ENCODE measurements at places on chromosomes 2 and 18.

DNA sequence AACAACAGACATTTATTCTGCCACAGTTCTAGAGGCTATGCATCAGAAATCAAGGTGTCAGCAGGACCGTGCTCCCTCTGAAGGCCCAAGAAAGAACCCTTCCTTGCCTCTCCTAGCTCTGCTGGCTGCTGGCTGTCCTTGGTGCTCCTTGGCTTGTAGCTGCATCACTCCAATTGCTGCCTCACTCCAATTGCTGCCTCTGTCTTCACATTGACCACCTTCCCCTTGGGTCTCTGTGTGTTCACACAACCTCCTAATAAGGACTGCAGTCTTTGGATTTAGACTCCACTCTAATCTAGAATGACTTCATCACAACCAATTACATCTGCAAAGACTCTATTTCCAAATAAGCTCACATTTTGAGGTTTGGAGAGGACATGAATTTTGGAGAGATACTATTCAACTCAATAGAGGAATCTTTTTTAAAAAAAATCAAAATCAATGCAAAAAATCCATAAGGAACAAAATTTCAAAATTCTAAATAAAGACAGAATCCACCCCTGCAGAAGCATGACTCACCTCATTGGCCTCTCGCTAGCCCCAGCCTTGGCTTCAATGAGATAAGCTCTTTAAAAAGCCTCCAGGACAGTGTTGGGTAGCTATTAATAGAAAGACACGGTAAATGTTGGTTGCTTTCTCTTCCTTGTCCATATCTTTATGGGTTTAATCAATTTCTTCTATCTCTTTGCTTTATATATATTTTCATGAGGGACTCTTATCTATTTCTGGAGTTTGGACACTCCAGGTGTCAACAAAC is 267.6 kb upstream of the MGAT5 start:
- peak; percentile 42 for DNase-seq

DNA sequence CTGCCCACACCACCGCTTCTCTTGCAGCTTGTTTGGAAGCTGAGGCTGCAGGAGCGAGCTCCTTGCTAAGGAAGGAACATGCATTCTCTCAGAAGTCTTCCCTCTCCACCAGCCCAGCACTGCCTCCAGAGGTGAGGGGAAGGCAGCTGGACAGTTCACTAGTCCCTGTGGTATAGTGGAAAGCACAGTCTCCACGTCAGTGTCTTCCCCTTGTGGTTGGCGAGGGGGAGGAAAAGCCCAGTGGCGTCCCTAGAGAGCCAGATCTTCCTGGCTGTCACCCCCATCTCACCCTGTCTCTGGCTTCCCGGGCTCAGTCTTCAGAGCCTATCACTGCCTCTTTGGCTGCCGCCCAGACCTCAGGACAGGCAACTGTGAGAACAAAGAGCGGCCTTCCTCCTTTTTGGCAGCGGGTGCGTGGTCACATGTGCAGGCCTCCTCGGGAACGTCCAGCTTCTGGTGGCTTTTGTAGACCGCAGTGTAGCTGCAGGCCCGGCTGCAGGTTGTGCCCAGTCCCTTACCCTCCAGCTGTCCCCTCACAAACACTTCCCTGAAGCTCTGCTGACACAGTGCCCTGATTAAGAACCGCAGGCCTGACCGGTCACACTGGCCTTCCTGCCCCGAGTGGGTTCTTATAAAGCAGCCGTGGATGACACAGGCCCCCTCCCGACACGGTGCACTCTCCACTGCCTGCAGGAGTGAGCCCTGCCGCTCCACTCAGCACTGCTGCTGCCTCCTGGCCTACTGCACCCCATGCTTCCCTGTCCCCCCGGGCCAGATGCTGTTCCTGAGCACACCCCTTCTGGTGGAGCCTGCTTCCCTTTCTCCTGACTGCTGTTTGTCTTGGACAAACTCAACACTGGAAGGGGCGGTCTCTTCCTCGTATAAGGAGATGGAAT is 90.9 kb downstream of the RNF144A start:
- peak; percentile 92 for DNase-seq

GRCh38 chr2:206798000-206798399 is 32.6 kb downstream of the FASTKD2 start:
- no peak for DNase-seq

DNA sequence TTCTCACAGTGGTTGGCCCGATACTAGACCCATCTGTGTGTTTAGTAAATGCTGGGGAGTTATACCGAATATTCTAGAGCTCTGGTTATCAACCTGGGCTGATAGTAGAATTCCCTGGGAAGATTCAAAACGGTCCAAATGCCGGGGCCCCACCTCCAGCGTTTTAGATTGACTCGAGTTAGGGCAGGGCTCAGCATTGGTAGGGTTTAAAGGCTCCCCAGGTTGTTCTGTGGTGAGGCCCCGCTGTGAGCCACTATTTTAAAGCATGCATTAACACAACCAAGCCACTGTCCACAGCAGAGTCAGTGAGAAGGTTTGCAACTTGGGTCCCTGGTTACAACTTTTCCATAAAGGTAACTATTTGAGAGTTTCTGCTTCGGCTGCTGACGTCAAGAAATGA is 73.6 kb downstream of the DYSF start:
- DNase-seq: no peak

- DNase-seq: peak; percentile 1
These were observed 178.1 kb downstream of the NCKAP5 start for GRCh38 chr2:133390156-133390555.

DNA sequence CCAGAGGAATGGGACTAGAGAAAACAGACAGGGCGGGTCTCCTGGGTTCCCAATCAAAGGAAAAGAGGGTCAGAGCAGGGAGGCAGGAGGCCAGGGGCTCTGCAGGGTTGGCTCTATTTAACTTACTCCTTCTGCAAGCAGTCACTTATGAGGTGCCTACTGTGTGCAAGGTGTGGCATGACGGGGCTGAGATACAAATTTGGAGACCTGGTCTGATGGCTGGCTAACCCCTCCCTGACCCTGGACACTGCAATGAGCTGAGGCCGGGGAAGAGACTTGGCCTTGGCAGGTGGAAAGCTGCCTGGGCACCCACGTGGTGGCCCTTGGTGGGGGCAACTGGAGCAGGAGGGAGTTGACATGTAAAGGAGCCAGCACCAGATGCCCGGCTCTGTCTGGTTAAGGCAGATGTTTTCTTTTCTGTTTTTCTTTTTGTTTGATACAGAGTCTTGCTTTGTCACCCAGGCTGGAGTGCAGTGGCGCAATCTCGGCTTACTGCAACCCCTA is 148.5 kb upstream of the GATA6 start:
- no peak for DNase-seq

- DNase-seq: no peak
These were observed 72.5 kb downstream of the WDR7 start for GRCh38 chr18:56723706-56724105.

- no peak for DNase-seq
These were observed 11.2 kb downstream of the MRPS5 start for GRCh38 chr2:95110395-95110794.

GRCh38 chr2:226984750-226985582 is 149.1 kb downstream of the RHBDD1 start:
- DNase-seq: peak; percentile 61

- DNase-seq: peak; percentile 87
These were observed 273.4 kb upstream of the SIX2 start for GRCh38 chr2:45282646-45283045.

- no peak for DNase-seq
These were observed 6.0 kb downstream of the IGFBP5 start for GRCh38 chr2:216689397-216689796.

- DNase-seq: no peak
These were observed 4.5 kb downstream of the NOL4 start for GRCh38 chr18:34220081-34220815.

DNA sequence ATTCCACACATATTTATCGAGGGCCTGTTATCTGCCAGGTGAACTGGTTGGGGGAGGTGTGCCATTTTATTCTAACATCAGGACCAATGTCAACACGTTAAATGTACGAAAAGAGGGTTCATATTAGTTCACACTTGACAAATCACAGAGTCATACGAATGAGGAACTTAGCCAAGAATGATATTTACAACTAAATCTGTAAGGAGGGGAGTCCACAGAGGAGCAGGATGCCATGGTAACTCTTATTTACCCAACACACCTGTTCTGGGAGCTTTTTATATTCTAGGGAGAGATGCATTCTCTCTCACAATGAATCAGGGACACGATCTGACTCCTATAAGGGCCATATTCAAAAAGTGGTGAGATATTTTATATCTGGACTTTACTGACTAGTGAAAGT is 144.1 kb downstream of the CDC42EP3 start:
- DNase-seq: no peak

- no peak for DNase-seq
These were observed 96.3 kb downstream of the ARMC9 start for GRCh38 chr2:231294571-231295362.

DNA sequence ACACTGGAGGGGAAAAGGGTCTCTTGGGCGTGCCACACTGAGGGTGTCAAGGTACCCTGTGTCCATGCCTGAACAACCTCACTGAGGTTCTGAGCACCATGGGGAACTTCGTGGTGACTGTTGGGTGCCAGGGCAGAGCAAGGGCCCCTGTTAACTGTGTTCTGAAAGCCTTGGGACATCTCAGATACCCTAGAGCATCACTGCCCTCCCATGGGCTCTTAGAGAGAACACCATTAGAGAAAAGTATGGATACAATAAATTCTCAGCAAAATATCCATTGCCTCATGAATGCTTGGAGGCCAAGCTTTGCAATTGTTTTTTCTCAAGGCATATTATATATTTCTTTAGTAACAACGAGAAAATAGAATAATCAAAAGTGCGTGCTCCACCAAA is 488.5 kb upstream of the NRP2 start:
- no peak for DNase-seq

DNA sequence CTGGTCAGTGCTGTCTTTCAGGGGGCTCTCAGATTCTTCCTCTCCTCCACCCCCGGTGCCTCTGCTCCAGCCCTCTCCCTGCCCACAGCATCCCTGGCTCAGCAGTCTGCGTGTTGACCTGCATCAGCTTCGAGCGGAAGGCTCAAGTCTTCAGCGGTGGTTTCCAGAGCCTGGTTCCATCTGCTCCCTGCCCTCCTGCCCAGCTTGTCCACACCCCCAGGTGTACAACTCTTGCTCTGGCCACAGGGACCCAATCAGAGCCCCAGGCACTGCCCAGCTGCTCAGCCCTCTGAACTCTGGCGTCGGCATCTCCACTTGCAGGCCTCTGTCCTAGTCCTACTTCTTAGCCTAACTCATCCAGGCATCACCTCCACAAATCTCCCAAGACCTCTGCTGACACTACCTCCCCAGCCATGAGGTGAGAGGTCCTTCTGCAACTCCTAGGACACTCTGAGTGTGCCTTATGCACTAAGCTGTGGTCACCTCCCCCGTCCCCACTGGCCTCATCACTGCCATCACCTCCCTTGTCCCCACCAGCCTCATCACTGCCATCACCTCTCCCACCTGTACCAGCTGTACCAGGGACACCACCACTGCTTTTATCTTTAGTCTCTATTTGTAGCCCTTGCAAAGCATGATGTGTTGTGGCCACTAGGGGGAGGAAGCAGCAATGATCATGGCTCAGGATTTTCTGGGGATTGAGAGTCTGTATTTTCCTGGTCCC is 60.9 kb downstream of the EDAR start:
- DNase-seq: peak; percentile 75

DNA sequence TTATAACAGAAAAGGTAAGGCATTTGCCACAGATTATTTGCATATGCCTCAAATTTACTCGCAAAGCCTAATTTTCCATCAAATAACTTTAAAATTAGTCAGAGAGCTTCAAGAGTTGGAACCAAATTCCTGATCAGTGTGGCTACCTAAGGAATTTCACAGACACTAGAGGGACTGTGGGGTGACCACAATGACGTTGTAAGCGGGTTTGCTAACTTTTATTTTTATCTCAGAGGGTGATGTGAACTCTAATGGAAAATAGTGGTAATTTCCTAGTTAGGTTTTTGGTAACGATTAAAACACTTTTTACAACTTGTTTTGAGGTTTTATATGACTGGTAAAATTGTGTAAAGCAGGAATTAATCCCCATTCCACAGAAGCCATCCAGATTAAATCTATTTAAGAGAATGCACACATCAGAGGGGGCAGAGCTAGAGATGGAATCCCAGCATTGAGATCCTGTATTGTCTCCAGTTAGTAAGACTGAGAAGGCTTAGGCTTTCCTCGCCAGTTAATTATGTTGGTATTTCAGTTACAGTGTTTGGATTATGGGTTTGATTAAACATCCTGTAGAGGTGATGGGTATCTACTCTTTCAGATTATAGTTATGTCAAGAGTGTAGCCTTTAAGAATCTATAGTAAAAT is 129.0 kb downstream of the GPD2 start:
- DNase-seq: no peak

GRCh38 chr18:65994302-65994701 is 243.5 kb downstream of the CDH7 start:
- DNase-seq: no peak

GRCh38 chr18:37282386-37283037 is 283.1 kb downstream of the CELF4 start:
- no peak for DNase-seq

GRCh38 chr2:68722712-68723111 is 11.9 kb upstream of the ARHGAP25 start:
- no peak for DNase-seq

- no peak for DNase-seq
These were observed 21.3 kb downstream of the APCDD1 start for GRCh38 chr18:10475654-10476291.

GRCh38 chr2:145723872-145724271 is 1204.0 kb upstream of the ZEB2 start:
- no peak for DNase-seq

GRCh38 chr2:88857951-88858411 is 166.5 kb downstream of the RPIA start:
- no peak for DNase-seq

DNA sequence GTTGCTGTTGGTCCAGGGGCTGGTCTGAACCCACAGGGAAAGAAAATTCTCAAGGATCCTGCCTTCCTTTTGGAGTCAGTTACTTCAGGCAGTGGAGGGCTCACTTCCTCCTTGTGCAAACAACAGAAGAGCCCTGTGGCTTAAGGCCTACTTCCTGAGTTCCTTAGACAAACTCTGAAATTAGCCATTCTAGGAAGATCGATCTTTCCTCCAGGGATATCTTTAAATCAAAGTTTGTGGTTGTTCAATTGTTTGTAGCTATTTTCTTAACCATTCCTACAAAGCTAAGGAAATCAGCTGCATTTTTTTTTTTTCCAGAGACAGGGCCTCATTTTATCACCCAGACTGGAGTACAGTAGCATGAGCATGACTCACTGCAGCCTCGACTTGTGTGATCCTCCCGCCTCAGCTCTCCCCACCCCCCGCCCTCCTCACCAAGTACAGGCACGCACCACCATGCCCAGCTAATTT is 156.0 kb downstream of the TANC1 start:
- peak; percentile 86 for DNase-seq

GRCh38 chr2:24110660-24111303 is 12.4 kb downstream of the PFN4 start:
- peak; percentile 28 for DNase-seq
